Stimulated activated CD8-positive, alpha-beta memory T cell treated with anti-CD3 and anti-CD28 coated beads, Interleukin-12 subunit alpha, Interleukin-12 subunit beta, amount 100 ng/mL, for 1 hour (primary cell): ENCODE measurements at places on chromosomes 7 and 10.

GRCh38 chr10:22753786-22754185 is 39.4 kb upstream of the PIP4K2A start:
- no peak for DNase-seq

- no peak for DNase-seq
Observed at GRCh38 chr7:23454881-23455526, 15.3 kb downstream of the IGF2BP3 start.

DNA sequence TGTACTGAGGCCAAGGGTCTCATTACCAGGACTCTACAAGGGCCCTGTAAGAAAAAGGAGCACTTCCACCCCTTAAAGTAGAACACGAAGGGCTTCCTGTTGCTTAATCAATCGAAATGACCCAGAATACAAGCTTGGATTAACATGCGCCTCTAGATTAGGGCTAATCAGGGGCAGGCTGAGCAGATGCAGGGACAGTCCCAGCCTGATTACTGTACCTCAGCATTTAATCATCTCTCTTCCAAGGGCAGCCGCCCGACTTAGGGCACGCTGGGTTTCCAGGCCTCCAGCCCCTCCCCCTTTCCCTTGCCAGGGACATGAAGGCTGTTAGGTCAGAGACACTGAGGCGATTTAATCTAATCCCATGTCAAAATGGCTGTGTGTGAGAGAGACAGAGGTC is 138.6 kb downstream of the NRF1 start:
- DNase-seq: no peak

GRCh38 chr7:78280276-78280675 is 481.7 kb downstream of the PHTF2 start:
- DNase-seq: no peak

DNA sequence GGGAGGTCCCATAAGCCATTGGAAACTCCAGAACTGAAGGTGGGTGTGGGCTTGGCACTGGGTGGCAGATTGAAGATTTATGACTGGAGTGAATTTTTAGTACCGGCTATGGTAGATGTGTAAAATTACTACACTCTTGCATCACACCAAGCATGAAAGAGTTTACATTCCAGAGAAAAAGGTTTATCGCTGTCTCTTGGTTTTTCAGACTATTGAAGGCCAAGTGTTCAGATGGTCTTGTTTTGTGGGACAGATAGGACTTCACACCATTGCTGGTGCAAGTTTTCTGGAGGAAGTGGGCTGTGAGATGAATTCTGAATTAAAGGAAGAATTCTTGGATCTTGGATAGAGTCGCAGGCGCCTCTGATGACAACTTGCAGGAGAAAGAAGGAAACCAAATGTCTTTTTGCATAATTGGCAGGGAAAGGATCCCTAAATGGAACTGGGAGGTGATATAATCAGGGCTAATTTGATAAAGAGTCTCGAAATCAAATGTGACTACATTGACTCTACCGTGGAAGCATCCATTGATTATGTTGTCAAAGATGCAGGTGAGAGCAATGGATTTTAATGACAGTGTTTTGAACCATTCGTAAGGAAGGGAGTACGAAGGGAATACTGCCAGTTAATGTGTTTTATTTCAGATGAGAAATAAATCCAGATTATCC is 14.2 kb upstream of the NMT2 start:
- no peak for DNase-seq

- no peak for DNase-seq
Observed at GRCh38 chr7:36905841-36906240, 181.5 kb upstream of the AOAH start.

- DNase-seq: no peak
Observed at GRCh38 chr10:99329304-99329553, at the start of gene CNNM1. TSS of gene CNNM1 (plus strand) at chr10:99329356. CDS start at chr10:99329388, 32 bp downstream.

- DNase-seq: no peak
Observed at GRCh38 chr10:62726142-62726541, 78.4 kb upstream of the ADO start.

DNA sequence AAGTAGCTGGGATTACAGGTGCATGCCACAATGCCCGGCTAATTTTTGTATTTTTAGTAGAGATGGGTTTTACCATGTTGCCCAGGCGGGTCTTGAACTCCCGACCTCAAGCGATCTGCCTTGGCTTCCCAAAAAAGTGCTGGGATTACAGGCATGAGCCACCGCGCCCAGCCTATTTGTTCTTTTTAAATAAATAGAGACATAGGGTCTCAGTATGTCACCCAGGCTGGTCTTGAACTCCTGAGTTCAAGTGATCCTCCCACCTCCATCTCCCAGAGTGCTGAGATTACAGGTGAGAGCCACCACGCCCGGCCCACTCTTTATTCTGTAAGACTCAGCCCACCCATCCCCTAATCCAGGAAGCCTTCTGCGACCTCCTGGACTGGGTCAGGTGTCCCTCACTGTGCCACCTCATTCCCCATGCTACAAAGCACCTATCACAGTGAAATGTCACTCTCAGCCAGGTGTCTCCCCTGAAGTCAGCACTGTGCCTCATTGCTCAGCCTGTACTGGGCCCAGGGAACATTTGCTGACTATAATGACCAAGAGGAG is 2.8 kb downstream of the TMEM120A start:
- no peak for DNase-seq

DNA sequence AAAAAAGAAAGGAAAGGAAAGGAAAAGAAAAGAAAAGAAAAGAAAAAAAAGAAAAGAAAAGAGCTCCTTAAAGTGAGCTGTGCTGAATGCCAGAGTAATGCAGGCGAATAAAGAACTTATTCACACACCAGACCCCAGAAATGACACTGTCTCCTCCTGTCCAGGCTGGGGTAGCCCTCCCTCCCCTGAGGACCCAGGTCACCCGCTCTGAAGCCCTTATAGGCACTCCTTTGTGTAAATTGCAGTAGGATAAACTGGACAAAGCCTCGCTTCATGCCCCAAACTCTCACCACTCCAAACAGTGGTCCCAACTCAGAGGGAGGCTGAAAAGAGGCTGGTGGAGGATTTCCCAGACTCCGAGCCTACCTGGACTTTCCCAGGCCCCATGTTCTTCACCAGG is 46.3 kb downstream of the PKD1L1 start:
- no peak for DNase-seq
